Right renal pelvis (tissue), 4 donors: ENCODE measurements at places on chromosomes 1 and 21.
A peak's percentile ranks its signal among the peaks of the same experiment; 100 is the strongest.

GRCh38 chr1:221921936-221922335 is 180.0 kb upstream of the DUSP10 start:
- DNase-seq: no peak

DNA sequence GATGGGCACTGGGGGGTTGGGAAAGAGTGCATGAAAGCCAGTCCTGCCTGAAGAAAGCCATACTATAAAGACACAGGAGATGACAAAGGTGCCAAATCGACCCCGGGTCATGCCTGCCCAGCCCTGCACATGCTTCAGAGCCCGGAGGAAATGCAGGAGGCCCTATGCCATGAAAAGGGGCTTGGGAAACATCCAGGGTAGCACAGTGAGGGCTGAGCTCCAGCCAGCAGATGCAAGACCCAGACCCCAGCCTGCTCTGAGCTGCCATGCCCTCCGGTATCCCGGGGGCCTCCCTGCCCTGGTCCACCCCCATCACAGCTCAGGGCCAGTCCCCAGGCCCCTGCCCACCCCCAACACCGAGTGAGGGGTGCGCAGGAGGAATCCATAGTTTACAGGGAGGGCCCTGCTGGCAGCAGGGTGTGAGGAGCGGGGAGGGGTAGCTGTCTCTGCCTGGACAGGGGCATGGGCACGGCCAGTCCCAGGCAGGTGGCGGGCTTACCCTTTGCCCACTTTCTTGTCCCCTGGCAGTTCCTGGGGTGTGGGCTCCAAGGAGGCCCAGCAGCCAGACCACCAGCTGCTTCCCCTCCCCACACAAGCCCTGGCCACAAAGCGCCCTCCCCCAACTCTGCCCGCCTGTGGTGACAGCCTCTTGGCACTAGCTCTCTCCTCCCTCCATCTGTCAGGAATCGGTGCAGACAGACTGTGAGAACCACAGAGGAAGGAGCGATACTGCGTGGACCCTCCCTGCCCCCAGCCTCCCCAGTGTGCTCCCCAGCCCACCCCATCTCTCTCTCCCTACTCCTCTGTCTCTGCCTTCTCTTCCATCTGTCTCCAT is 16.8 kb downstream of the LRP8 start:
- no peak for DNase-seq

DNA sequence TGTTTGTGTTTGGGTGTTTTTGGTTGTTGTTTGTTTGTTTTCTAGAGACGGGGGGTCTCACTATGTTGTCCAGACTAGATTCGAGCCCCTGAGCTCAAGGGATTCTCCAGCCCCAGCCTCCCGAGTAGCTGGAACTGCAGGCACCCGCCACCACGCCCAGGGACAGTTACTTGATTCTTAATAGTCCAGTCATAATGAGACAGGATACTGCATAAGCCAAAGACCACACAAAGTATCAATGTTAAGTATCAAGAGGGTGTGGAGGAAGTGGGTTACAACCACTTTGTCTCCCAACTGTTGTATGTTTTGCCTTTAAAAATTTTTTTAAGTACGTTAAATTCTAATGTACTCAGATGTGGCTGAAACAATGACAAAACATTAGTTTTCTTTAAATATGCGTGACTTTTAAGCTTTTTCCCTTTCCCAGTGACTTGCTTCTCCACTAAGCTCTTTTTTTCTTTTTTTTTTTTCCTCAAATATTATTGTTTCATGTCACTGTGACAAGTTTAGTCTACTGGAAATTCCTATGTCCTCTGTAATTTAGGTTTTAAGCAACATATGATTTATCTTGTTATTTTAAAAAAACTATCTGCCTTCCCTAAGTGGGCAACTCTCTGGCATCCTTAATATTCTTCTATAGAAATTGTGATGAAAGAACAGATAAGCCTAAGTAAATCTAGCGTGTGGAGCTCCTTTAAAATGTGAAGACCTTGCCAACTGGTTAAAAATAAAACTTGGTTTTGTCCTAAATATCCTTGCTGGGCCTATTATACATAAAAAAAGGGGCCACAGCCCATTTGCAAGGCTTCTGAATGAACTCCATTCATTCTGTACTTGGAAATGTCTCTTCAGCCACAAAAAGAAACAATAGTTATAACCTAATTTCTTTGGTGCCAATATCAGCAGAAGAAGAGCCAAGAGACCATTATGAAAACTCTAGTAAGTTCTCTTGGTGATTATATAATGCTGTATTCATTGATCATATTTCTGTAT is 56.2 kb upstream of the DPH5 start:
- no peak for DNase-seq

DNA sequence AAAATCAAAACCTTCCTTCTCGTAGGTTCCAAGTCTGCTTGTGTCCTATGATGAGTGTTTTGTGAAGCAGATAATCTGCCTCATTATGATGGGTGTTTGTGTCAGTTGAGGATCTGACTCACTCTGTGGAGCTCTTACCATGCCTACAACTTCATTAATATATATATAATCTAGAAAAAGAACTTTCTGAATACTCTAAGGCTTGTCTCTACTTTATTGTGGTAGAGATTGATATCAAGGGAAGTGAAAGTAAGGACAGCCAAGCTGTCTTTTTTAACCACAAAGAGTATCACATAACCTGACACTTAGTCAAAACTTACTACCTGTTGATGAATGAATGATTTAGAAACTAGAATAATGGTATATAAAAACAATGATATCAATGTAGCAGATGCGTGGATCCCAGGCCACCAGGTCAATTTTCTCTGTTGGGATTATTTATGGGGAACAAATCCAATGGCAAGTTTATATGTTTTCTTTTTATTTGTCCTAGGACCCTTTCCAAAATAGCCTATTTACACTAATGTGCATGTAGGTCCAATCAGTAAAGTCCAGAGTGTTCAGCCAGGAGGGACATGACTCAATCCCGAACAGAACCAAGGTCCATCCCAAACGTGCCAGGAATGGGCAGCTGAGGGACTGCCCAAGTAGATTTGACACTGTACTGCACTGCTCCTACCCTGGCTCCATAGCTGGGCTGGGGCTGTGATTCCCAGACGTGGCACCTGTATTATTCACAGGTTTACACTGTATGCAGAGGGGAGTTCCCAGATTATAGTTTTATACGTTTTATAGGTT is 182.3 kb upstream of the GREM2 start:
- no peak for DNase-seq

DNA sequence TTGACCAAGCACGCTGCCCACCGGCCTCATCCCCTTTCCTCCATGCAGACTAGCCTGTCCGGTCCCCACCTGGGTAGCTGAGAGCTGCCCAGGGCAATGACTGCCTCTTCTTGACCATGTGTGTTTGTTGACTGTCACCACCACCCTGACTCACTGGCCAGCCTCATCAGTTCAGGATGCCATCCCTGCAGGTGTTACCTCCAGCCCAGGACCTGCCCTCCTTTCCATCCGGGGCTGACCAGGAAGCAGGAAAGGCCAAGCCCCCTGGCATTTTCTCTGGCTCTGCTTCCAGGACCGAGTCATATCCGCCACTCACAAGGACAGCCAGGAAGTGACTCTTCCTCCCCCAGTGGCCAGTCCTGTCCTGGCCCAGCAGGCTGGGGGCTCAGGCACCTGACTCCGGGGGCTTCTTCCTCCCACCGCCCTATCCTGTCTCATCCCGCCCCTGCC is 17.1 kb downstream of the EPHA2 start:
- no peak for DNase-seq

GRCh38 chr1:193031431-193031830 is 27.7 kb downstream of the UCHL5 start:
- no peak for DNase-seq

DNA sequence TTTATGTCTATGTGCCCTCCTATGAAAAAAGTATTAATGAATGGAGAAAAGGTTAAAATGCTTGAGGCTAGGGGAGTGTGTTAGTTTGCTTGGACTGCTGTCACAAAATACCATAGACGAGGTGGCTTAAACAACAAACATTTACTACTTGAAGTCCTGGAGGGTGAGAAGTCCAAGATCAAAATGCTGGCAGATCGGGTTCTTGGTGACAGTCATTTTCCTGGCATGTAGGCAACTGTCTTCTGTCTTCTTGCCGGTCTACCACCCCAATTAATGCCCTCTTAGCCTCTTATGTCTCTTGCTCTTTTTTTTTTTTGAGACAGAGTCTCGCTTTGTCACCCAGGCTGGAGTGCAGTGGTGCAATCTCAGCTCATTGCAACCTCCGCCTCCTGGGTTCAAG is 15.0 kb downstream of the ARID1A start:
- DNase-seq: no peak

DNA sequence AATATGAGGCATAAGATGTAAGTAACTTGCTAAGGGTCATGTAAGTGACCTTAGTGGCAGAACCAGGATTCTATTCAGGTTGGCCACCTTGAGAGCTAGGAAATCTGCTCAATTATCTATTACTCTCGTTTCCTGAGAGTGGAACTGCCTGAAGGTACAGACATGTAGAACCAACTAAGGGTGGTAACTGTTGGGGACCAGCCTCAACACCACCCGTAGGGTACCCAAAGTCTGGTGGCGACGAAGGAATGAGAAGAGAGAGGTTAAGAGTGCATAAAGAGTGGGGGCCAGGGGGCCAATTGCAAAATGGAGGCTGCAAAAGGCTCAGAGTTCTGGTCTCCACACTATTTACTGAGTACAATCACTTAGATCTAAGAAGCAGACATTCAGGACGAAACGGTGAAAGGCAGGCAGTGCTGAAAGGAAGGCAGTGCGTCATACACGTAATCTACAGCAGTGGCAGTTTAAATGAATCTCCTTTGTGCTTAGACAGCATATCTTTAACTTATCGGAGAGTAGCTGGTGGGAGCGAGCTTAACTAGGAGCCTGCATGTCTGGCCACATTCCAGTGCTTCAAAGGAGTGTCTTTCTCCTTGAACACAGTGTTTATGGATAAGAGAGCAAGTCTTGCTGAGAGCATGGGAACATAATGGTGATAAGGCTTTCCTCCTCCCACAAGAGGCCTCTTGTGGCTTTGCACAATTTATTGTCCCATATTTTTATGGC is 25.0 kb downstream of the SRSF4 start:
- DNase-seq: no peak

GRCh38 chr1:201982082-201982622 is 296 bp upstream of the RNPEP start:
- peak; percentile 47 for DNase-seq

DNA sequence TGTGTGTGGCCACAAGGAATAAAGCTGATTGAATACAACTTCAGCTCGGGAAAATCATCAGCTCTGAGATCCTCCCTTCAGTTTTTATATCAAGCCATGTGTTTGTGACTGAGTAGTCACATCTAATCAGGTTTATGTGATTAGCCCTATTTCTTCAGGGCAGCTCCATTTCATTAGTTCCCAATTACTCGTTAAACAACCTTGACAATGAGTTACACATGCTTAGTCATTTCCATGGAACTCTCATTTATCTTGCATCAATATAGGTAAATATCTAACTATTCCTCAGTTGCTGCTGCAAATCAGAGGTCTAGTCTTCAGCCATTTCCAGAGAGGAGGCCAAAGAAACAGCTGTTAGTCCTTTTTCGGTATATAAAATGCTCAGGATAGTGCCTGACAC is 16.3 kb downstream of the CRB1 start:
- no peak for DNase-seq

GRCh38 chr1:111821121-111821745 is 65.5 kb downstream of the DDX20 start:
- no peak for DNase-seq

DNA sequence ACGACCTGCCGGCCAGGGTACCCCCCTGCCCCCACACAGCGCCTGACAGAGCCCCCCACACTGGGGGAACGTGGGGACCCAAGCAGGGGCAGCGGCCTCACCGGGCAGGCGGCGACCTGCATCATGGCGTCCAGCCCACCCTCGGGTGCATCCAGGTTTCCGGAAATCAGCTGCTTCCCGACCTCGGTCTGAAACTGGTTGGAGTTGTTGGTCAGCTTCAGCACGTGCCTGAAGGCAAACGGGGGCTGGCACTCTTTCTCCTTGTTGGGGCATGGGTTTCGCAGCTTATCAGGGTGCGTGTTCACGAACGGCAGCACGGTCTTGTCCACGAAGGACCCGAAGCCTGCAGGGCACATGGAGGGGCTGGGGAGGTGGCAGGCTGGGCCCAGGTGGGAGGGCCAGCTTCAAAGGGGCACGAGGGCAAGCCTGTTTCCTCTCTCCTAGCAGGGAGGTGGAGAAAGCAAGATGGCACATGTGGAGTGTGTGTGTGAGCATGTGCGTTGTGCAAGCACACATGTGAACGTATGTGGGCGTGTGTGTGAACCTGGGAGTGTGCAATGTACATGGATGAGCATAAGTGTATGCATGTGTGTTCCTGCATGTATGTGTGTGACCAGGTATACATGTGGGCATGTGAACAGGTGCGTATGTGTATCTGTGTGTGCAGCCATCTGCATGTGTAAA is 19.2 kb downstream of the ITGB2 start:
- DNase-seq: no peak

- no peak for DNase-seq
Measured at GRCh38 chr1:53498555-53499131, 39.4 kb downstream of the DMRTB1 start.

DNA sequence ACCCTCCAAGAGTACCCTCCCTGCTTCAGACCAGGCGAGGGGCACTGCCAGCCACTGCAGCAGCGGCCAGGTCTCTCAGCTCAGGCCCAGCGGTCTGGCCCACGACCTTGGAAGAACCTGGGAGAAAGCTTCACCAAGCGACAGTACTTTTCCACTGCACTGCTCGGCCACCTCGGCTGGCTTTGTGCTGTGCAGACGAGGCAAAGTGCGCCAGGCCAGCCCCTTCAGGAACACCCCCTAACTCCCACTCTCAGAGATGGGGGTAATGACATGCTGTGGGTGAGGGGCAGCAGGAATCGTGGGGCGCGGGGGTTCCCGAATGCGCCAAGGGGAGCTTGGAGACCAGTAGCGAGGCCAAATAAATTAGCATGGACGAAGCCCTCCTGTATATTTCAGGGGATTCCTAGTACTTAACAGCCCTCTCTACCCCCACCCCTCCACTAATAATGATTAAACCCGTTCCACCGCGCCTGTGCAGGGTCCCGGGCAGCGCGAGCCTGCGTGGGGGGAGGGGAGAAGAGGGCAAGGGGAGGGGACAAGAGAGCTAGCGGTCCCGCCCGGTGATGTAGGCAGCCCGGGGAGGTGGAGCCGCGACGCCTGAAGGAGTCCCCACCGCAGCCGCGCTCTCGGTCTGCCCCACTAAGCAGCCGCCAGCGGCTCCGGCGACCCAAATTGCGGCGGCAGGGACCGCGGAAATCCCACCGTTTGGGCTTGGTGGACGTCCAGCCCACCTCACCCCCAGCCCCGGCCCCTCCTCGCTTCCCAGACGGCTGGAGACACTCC is at the start of gene FAM43B:
FAM43B (plus strand) TSS at position 629 of the 783 bp plus-strand sequence. CDS start 401 bp downstream, outside the sequence.
- peak; percentile 78 for DNase-seq

DNA sequence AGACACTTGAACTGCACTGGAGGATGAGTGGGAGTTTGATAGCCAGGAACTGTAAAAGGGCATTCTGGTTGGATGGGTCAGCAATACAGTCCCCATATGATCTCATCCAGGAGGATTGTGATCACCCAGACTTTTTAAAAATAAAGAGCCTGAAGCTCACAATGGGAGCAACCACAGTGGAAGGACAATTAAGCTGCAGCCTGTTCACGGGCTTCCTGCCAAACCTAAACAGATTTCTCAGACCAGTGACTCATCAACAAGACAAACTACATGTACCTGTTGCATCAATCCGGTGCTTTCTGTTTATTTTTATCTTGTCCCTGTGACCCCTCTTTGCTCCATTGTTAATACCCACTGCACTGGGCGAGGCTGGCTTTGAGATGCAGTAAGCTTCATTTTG is 52.3 kb downstream of the PAPPA2 start:
- DNase-seq: no peak

- no peak for DNase-seq
Measured at GRCh38 chr21:35579520-35580293, 480.6 kb downstream of the SETD4 start.

- DNase-seq: no peak
Measured at GRCh38 chr1:28132171-28133167, 44.0 kb downstream of the PTAFR start.
